ENCODE measurements at places on chromosomes 7 and 10. TPM values are rescaled to one million over a fixed set of nuclear protein-coding genes. Genes with fewer than 3 reads are reported as not detected.
A peak's percentile ranks its signal among the peaks of the same experiment; 100 is the strongest.

GRCh38 chr7:6652446-6653011, 15.4 kb downstream of the ZNF316 start:
- no peak for DNase-seq

DNA sequence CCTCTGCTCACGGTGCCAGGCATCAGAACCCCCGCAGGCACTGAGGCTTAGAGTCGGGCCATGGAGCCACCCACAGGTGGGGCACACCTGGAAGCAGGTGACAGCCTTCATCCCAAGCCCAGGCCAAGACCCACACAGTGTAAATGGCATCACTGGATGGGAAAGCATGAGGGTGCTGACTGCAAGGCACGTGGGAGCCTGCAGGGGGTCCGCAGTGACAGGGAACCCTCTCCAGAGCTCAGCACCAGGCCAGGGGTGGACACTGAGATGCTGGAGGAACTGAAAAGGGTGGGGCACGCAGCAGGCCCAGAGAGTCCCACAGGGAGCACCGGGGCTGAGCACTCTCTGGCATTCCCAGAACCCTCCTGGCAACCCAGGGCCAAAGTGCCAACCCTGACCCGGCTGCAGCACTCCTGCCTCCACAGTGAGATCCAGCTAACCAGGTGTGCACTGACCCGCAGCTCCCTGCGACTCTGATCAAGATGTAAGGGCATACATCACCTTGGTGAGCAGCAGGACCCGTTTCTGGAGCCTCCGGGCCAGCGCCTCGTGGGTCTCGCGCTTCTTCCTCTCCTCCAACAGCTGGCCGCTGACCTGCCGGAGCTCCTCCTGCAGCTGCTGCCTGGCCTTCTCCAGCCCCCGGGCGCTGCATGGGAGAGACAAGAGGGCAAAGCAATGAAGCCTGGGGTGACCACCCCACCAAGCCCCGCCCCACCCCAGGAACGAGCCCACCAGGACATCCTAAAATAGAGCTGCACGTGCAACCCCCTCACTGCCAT, 163.9 kb downstream of the MAD1L1 start:
- DNase-seq = no peak

GRCh38 chr7:55521917-55522902, 50.1 kb downstream of the VOPP1 start:
- DNase-seq = no peak

GRCh38 chr10:15719899-15720634, at the start of gene ITGA8:
TSS of gene ITGA8 (minus strand) at chr10:15719922. CDS start at chr10:15719771, 151 bp downstream.
- DNase-seq = peak; percentile 77

- no peak for DNase-seq
Observed at GRCh38 chr10:45454859-45455258, 80.8 kb downstream of the ALOX5 start.

Gene SPAM1
- polyA plus RNA-seq = not detected

Gene CPXM2
- 4.1 TPM for polyA plus RNA-seq

DNA sequence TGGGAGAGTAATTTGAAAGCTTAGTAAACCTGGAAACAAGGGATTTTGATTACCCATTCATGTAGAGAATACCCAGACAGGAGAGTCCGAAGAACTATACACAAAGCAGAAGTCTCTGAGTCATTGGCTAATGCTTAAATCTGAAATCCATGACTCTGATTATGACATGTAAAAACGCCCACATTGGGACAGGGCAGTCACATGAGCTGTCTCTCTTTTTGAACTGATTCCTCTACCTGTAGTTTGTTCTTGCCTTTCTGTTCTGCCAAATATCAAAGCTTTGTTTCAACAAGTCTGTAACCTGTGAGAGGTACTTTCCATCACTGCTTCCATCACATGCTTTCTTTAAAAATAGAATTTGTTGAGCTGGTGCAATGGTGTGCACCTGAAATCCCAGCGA, 4.3 kb upstream of the GPNMB start:
- no peak for DNase-seq

GRCh38 chr10:13909516-13910258, 322.9 kb downstream of the PRPF18 start:
- DNase-seq = no peak

DNA sequence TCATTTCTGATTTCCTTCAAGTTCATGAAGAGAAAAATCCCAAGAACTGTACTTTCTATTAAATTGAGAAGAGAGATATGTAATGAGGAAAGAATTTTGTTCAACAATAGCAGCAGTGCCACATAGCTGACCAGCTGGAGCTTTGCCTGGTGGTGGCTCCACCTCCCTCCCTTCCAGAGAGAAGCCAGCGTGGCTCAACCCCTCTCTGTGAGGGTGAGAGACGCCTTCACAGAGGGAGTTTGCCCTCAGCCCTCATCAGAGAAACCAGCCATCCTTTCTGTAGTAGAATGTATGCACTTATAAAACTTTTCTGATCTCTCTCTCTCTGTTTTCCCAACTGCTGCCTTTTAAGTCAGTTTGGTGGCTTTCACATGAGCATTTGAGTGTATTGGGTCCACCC, 20.5 kb upstream of the COL1A2 start:
- DNase-seq = peak; percentile 53

DNA sequence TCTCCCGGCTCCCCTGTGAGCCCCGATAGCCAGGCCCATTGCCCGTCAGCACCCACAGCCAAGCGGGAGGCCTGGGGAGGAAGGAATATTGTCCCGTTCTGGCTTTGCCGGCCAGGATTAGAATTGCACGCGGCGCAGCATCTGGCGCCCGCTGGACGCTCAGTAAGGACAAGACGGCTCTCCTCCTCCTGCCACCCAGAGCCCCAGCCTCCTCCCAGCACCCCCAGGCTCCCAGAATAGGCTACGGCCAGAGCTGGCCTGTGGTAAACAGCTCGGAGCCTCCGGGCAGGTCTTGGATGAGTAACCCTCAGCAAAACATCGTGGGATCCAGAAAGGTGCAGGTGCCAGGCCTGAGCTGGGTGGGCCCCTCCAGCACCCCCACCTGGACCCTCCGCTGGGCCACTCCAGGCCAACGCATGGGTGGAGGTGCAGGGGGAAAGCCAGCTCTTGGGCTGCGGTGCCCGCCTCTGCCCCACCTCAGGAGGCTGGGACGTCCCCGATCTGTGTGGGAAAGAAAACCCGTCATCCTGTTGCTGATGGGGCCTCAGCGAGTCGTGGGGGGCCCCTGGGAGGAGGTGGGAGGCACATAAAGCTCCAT, 5.8 kb upstream of the FAM20C start:
- DNase-seq = no peak

DNA sequence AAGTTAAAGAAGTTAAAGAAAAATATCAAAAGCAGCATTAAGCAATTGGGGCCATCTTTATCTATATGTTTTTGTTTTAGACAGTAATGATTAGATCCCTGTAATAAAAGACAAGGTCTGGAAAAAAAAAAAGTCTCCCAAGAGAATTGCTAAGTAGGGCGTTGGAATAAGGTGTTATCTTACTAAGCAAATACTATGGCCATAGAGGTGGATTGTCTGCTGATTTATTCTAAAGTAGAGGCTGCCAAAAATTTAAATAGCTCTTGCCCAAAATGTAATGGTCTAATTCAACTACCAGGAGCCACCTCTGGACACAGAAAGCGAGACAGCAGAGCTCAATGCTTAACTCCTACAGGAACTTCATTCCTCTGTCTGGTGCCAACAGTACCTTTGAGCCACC, 71.6 kb downstream of the HERPUD2 start:
- no peak for DNase-seq

Gene RP9
- polyA plus RNA-seq = 30.0 TPM

Gene CYP26C1
- 0.14 TPM for polyA plus RNA-seq

- DNase-seq = peak; percentile 31
Observed at GRCh38 chr10:97069576-97070362, 116.0 kb downstream of the SLIT1 start.

Gene HACD1
- 13.7 TPM for polyA plus RNA-seq

- no peak for DNase-seq
Observed at GRCh38 chr10:49322371-49323170, 23.6 kb downstream of the C10orf71 start.

Gene PTPRZ1
- polyA plus RNA-seq = 3.7 TPM

GRCh38 chr7:7596176-7596575, 29.5 kb downstream of the MIOS start:
- DNase-seq = no peak

GRCh38 chr7:113078331-113078730, 8.3 kb downstream of the GPR85 start:
- DNase-seq = no peak

Gene SRRM3
- polyA plus RNA-seq = 3.0 TPM

DNA sequence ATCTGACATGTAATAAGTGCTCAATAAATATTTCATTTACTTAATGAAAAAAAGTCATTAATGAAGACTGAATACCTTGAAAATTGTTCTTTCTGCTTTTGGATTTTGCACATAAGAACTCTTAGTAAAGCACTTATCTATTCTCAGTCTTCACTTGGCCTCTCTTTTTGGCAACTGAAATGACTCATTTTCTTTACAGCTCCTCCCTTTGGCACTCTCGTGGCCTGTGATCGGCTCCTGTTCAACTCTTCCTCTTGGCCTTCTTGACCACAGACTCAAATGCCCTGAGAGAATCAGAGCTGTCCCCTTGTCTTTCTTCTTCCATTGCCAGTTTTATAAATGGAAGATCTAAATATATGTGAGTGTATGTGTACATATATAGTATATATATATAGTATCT, 54.2 kb downstream of the FOXP2 start:
- no peak for DNase-seq

Gene EPO
- 0.16 TPM for polyA plus RNA-seq

Gene OR2A42
- 2.5 TPM for polyA plus RNA-seq

- DNase-seq = no peak
Observed at GRCh38 chr10:24982319-24983112, 30.1 kb upstream of the PRTFDC1 start.

GRCh38 chr10:61682323-61682722, 19.6 kb downstream of the CABCOCO1 start:
- no peak for DNase-seq

DNA sequence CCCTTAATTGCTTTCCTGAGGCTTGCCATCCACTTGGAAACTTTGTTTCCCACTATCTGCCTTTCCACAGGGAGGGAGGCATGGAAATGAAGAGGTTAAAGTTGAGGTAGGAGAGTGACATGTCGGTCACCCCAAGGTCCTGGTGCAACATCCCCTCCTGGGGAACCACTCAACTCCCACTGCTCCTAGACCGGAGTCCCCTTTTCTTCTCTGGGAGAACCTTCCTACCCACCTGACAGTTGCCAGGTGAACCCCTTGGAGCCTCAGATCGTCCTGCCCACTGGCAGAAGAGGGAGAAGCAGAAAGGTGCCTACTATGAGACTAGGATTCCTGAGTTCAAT, 21.7 kb downstream of the IMPDH1 start:
- no peak for DNase-seq

Gene ECHDC3
- 19.4 TPM for polyA plus RNA-seq

DNA sequence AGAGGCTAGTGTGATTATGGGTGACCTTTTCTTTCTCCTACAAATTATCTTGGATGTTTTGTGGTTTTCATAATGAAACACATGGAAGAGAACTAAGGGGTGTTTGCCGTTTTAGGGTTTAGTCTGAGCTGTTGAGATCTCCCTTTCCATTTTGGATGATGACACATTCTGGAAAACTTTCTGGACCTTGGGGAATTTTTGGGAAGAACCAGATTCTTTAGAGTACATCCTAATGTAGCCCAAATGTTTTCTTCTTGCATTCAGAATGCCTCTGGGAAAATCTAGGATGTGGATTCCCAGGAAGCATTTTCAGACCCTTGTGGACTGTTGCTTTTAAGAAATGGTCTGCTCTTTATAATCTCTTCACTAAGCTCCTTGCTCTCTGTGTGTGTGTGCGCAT, 165.7 kb downstream of the SORCS3 start:
- DNase-seq = no peak

GRCh38 chr10:98519841-98520240, 73.1 kb upstream of the HPS1 start:
- no peak for DNase-seq

- DNase-seq = no peak
Observed at GRCh38 chr10:76012716-76013327, 581.4 kb downstream of the LRMDA start.

- DNase-seq = no peak
Observed at GRCh38 chr10:8403711-8404371, 349.4 kb downstream of the GATA3 start.

Gene VWDE
- polyA plus RNA-seq = 7.5 TPM

Gene GPAM
- polyA plus RNA-seq = 15.9 TPM

Gene LRRC17
- polyA plus RNA-seq = 62.1 TPM

DNA sequence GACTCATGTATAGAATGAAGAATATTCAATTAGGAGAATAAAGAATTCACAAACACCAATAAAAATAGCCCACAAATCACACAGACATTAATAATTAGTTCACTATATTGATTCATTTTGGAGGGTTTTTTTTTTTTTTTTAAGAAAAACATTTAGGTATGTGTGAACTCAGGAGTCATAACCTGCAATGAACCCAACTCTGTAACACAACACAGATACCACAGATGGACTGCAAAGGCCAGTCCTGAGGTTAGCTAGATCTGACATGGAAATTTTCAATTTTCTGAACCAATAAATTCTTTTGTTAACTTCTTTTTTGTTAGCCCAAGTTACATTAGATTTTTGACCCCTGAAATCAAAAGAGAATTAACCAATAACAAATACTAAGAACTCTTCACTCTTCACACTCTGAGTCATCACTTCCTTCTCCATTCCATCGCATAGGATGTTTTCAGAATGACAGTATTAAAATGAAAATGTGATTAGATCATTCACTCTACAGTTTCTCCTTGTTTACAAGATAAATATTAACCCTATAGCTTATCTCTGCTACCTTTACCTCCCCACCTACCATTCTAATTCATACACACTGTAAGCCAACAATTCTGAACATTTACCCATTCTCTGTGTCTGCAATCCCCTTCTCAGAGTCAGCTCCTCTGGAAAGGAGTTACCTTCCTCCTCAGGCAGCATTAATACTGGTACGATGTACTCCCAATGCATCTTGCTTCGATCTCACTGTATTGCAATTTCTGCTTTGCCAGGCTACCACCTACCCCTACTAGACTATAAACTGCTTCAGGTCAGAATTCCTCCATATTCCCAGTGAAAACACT, 141.5 kb downstream of the LRRN3 start:
- DNase-seq = no peak

- no peak for DNase-seq
Observed at GRCh38 chr7:130024390-130024789, 26.8 kb downstream of the ZC3HC1 start.

GRCh38 chr10:17430647-17431355, 23.6 kb downstream of the ST8SIA6 start:
- DNase-seq = peak; percentile 76

Gene SPDYE6
- 13.9 TPM for polyA plus RNA-seq

Gene MYL10
- polyA plus RNA-seq = 0.30 TPM

DNA sequence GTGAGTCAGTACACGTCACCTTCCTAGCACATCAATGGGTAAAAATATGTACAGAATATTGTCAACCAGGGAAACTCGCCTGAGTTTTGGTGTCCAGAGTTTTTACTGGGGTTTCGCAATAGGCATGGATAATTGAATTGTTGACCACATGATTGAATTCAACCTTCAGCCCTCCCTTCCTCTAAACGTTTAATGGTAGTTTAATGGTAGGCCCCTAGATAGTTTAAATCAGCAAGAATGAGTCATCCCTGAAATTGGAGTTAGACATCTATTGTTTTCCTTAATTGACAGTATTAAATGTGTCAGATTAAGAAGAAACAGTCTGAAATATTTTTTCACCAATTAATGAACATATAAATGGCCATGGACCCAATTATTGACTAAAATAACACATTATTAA, 57.8 kb upstream of the CACNA2D1 start:
- no peak for DNase-seq
